OCI-LY7 (cell line): ENCODE measurements at places on chromosomes 4 and X. TPM values are rescaled to one million over a fixed set of nuclear protein-coding genes. Genes with fewer than 3 reads are reported as not detected.

GRCh38 chr4:137359691-137360315 is 172.5 kb downstream of the PCDH18 start:
- no peak for DNase-seq

DNA sequence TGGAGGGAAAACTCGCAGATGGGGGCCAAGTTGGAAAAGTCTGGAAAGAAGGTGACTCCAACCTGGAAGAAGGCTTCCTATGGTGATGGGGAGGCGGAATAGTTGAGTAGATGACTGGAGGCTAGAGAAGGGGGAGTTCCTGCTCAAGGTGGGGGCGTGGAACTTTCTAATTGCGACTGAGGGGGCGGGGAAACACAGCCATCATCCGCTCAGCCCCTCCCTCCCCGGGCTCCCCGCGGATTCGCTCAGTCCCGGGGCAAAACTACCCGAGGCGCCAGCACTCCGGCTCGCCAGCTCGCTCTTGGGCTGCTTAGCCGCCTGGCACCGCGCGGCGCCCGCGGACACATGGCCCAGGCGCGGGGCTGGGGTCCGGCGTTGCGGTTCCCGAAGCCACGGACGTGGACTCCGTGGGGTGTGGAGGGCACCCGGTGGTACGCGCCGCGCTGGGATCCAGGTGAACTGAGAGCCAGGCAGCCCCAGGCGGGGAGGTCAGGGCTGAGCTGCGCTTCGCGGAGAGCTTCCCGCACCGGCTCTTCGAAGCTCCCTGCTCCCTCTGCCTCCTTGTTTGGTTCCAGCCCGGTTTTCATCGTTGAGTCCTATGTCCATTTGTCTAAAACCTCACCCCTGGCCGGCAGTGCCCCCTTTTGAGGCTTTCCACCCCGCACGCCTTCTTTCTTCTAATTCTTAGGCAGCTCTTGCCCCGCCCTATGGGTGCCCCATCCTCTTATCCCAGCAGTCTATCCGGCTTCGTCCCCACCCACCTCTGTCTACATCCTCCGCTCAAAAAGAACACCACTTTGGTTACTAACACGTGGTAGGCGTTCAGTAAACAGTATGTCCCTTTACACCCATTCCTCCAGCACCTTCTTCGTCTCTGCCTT is 38.9 kb downstream of the STARD8 start:
- DNase-seq = no peak

- no peak for DNase-seq
These were observed 4.3 kb upstream of the SHROOM2 start for GRCh38 chrX:9781941-9782340.

GRCh38 chr4:74315376-74315775 is 7.1 kb downstream of the EPGN start:
- no peak for DNase-seq

DNA sequence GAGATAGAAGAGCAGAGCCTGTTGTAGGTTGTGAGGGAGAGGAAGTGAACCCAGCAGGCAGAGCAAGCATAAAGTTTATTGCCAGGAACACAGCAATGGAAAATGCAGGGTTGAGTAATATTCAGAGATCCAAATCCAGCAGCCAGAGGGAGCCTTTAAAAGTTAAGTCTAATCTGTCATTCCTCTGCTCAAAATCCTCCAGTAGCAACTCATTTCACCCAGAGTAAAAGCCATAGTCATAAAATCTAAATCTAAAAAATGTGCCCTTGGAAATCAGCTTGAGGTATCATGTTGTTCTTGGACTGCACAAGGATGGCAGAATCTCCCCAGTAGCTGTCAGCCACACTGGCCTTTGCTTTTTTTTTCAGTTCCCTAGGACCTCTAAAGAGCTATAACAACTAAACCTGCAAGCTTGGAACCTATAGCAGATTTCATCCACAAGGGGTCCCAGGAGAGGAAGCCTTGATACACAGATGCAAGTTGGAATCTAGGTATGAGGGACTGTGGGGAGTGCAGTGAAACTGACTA is 62.9 kb upstream of the FRAS1 start:
- peak; percentile 62 for DNase-seq

GRCh38 chr4:140141210-140141835 is 12.7 kb downstream of the MAML3 start:
- no peak for DNase-seq

DNA sequence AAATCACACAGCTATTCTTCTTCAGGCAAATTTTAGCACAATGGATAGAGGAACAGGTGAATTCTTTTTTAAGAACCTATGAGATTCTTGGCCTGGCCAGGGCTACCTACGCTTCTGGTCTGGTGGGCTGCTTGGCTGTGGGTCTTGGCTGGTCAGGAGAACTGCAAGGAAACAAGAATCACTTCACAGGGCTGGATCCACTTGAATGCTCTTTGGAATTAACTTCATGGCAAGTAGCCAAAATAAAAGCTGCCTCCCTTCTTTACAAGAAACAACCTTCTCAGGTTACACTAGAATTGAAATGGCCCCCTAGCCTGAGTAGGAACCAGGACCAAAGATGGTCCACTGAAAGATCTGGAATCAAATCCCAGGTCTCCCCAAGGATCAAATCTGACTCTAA is 519.1 kb downstream of the IQCM start:
- DNase-seq = no peak

- no peak for DNase-seq
These were observed 13.2 kb downstream of the FRMD7 start for GRCh38 chrX:132114607-132115006.

DNA sequence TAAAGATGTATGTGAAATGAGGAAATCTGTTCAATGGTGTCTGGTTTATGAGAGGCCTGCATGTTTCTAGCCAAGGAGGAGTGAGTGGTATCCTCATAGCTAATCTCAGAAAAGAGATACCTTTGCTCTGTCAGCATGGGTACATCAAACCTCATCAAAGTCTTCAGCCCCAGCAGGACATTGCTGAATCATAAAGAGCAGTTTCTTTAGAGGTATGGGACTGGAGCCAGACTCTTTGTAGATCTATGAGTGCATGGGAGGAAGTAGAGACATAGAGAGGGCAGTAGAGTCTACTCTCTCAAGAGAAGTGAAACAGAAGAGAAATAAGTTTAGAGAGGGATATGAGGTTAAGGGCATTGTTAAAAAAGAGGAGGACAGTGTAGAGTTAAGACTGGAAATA is 1950.9 kb downstream of the ARAP2 start:
- no peak for DNase-seq

- no peak for DNase-seq
These were observed 53.1 kb downstream of the TMEM156 start for GRCh38 chr4:38979081-38979480.

DNA sequence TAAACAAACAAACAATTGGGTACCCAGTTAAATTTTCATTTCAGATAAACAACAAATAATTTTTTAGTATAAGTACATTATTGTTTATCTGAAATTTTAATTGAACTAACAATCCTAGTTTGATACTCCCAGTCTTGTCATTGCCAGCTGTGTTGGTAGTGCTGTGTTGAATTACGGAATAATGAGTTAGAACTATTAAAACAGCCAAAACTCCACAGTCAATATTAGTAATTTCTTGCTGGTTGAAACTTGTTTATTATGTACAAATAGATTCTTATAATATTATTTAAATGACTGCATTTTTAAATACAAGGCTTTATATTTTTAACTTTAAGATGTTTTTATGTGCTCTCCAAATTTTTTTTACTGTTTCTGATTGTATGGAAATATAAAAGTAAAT is 2.9 kb downstream of the CXCL8 start:
- no peak for DNase-seq

DNA sequence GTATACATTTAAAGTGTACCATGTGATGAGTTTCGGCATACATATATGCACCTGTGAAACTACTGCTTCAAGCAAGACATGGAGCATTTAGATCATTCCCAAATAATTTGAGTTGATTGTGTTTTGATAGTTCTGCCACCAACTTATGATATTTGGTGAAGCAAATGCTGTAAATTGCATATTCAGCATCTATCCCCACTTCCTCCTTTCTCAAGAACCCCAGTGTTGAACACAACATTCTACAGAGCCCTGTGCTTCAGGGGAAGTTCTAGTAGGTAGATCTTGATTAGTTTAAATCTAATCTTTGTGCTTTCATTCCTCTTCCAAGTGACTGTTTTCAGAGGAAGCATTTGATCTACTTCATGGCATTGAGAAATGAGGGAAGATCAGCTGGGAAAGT is 5.4 kb upstream of the SHROOM3 start:
- DNase-seq = no peak

DNA sequence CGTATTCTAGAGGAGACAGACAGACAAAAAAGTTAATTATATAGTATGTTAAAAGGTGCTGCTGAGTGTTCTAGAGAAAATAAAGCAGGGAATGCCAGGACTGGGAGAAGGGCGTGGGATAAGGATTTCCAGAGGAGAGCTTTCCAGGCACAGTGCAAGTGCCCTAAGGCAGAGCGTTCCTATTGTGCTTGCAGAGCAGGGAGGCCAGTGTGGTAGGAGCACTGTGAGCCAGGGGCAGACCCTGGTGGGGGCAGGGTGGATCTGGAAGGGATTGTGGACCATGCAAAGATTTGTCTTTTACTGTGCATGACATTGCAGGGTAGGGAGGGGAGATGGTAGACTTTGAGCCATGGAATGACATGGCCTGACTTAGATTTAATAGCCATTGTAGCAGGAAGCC is 25.8 kb downstream of the EXOC1 start:
- no peak for DNase-seq

GRCh38 chrX:150303386-150304097 is 59.6 kb upstream of the MAMLD1 start:
- DNase-seq = no peak

DNA sequence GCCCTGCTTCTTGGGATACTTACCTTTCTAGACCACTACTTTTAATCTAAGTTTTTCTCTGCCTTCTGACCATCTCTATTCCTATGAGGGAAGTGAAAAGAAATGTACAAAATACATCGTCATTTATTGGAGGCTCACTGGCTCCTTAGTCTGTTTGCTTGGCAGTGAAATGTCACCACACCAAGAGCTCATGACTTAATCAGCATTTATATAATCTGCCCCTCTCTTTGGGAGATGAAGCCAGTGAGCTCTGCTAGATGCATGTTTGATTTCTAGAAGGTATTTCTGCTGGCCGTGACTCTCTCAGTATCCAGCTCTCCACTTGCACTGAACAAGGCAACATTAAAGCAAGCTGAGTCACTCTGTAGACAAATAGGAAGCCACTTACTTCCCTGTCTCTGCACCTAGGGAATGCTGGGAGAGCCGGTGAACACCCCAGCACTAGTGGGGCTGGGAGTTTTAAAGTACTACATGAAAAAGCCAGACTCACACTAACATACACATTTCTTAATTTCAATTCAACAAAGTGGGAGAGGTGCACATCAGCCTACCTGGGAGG is 79.1 kb downstream of the MID1IP1 start:
- DNase-seq = peak; percentile 29

- DNase-seq = no peak
These were observed 87.4 kb upstream of the SLC7A11 start for GRCh38 chr4:138329506-138330070.

GRCh38 chr4:95552942-95553550 is 4.3 kb upstream of the UNC5C start:
- no peak for DNase-seq

- no peak for DNase-seq
These were observed 460.4 kb upstream of the HS3ST1 start for GRCh38 chr4:11889099-11889498.

DNA sequence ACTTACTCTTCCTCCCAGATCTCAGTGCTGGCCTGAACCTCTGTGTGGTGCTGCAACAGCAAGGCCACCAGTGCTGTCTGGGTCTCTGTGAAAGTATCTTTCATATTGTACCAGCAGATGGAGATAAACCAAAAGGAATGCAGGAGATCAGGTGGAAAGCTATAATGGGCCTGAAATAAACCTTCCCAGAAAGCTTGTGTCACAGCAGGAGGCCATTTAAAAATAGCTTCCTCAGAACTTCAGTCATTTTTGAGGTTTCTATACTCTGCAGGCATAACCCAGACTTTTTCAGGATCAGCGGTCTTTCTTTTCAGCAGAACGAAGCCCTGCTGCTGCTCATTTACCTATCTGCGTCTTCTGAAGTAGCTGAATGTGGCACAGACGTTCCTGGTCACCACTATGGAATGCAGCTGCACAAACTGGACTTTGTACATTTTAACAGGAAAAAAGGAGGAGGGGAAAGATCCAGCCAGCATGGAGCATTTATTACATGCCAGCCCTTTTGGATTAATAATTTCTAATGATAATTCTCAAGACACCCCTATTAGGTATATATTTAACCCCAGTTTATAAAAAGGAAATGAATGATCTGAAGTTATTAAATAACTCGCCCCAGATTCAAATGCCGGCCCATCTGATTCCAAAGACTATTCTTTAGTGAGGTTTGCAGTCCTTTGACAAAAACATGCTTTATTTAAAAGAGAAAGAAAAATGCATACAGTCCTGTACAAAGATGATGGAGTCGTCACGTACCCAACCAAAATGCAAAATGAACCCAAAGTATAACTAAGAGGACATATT is 119.7 kb downstream of the NFKB1 start:
- DNase-seq = peak; percentile 59

GRCh38 chr4:176226736-176227135 is 31.4 kb upstream of the SPATA4 start:
- no peak for DNase-seq

SSX1 gene
- total RNA-seq = not detected in 2 replicates

SLC34A2 gene
- total RNA-seq = not detected in 2 replicates

ARHGEF38 gene
- not detected in 2 replicates for total RNA-seq

NXF2 gene
- not detected in 2 replicates for total RNA-seq

XAGE1B gene
- total RNA-seq = not detected in 2 replicates
